Kidney (tissue), 22 donors: ENCODE measurements at places on chromosomes 5 and 9. TPM values are rescaled to one million over a fixed set of nuclear protein-coding genes. Genes with fewer than 3 reads are reported as not detected.

ACSL6 gene
- 2.1 TPM for polyA plus RNA-seq

DNA sequence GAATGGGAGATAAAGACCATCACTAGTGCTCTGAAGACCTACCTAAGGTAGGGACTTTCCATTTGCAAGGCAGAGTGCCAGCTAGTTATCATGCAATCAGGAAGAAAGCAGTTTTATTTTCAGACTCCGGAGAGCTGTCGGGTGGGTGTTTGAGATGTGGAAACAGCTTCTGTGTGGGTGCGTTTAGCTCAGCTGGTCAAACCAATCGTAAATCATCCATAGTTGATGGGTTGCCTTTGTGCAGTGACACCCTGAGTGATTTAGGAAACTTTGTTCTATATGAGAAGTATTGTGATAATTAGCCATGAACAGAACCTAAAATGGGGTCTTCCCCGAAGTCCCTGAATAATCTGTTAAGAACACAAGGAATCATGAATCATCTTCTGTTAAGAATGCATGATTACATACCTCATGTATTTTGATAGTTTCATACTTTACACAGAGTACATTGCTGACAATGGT, 284.3 kb downstream of the ARHGAP26 start:
- DNase-seq = no peak

- no peak for DNase-seq
These were observed 55.2 kb downstream of the SLC28A3 start for GRCh38 chr9:84285381-84285780.

CDX1 gene
- 0.39 TPM for polyA plus RNA-seq

DNA sequence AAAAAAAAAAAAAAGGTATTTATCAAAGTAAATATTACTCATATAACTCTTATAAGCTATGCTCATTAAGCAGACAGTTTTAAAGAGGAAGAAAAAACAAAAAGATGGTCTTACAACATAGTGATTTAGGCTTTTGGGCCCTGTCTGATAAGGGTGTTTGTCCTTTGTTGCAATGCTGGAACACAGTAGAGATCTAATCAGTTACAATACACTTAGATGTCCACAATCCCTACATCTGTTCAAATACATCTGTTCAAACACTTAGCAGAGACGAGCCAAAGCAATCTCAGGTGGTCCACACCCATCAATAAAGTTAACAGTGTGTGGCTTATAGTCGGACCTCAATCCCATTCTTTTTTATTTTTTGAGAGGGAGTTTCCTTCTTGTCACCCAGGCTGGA, 11.0 kb downstream of the PRXL2C start:
- no peak for DNase-seq

GRCh38 chr5:55338810-55339243, 31.0 kb downstream of the MTREX start:
- no peak for DNase-seq

- no peak for DNase-seq
These were observed 224.6 kb downstream of the PLK2 start for GRCh38 chr5:58235299-58235698.
